ENCODE measurements at places on chromosomes 16 and 17.

DNA sequence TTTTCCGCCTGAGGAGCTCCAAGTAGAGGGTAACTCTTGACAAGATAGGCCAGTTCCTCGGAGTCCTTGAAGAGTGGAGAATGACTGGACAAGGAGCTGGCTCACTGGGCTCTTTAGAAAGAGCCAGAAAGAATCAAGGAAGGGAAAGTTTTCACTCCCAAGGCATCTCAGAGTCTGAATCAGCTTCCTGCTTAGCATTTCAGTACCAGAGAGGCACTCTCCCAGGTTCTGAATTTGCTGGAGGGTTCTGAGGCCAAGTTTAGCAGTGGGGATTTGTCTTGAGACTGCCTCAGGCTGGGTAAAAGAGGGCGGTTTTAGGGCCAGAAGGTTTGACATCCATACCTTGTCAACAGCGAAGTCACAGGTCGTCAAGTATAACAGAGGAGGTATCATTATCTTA, 25.5 kb downstream of the GP2 start:
- no peak for DNase-seq

- DNase-seq: no peak
Observed at GRCh38 chr17:77373299-77374169, 232.8 kb downstream of the SEC14L1 start.

GRCh38 chr17:70040336-70040735, 34.7 kb upstream of the KCNJ16 start:
- DNase-seq: no peak

DNA sequence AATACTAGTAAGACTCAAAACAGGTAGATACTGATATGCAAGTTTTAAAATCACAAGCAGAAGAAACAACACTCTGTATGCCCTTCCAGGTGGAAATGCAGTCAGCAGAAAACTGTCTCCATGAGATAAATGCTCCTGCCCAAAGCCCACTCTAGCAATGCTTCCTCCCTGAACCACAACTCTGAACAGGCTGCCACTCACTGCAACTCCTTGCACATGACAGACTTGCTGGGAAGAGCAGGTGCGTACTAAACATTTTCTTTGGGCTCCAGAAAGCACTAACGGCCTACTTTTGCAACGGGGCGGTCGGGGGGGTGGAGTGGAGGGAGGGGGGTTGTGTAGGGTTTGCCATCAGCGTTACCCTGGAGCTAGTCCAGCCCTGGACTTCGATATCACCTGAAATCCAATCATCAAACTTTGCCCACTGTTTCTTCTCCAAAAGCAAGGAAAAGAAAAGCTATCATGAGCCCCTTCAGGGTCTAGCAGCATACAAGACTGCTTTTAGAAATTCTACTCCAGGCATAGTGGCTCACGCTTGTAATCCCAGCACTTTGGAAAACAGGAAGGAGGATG, 46.1 kb downstream of the ANKRD11 start:
- DNase-seq: no peak

GRCh38 chr16:4847774-4848587, 700 bp downstream of the UBN1 start:
- DNase-seq: peak; percentile 45

DNA sequence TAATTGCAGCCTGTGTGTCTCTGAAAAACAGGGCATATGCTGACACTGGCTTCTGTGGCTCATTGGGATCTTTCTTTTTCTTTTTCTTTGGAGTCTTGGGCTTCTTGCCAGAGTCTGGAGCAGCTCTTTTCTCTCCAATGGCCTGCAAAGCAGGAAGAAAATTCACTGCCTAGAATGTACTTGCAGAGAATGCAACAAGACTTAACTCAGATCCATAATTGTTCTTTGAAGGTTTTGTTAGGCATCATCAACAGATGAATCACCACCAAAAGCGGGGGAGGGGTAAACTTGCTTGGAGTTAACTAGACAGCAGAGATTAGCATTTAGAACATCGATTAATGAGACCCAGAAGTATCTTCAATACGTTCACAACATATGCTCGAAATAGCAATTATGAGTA, 100.9 kb downstream of the TOX3 start:
- no peak for DNase-seq

DNA sequence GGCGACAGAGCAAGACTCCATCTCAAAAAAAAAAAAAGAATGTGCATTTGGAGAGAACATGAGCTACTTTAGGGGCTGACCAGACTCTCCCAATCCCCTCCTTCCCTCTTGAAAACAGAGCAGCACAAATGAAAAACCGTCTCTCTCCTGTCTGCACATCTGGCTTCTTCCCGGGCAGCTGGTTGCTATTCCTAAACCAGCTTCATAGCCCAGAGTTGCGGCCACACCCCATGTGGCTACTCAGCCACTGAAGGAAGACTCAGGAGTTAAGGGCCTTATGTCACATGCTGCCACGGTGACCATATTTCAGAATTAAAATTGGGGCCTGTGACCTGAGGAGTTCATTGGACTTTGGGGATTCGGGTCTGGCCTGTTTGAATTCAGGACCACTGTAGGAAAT, 48.3 kb downstream of the KATNIP start:
- DNase-seq: no peak

GRCh38 chr17:69460963-69461922, 46.7 kb downstream of the MAP2K6 start:
- no peak for DNase-seq

- no peak for DNase-seq
Observed at GRCh38 chr16:79151-80054, 1.4 kb downstream of the MPG start.

GRCh38 chr16:24683250-24683649, 46.2 kb upstream of the TNRC6A start:
- no peak for DNase-seq

- DNase-seq: no peak
Observed at GRCh38 chr17:57580055-57580739, 164.9 kb downstream of the CCDC182 start.

All from MM.1S (cell line).